Endothelial cell (in vitro differentiated cells): ENCODE measurements at places on chromosomes 3 and 15.
A peak's percentile ranks its signal among the peaks of the same experiment; 100 is the strongest.

DNA sequence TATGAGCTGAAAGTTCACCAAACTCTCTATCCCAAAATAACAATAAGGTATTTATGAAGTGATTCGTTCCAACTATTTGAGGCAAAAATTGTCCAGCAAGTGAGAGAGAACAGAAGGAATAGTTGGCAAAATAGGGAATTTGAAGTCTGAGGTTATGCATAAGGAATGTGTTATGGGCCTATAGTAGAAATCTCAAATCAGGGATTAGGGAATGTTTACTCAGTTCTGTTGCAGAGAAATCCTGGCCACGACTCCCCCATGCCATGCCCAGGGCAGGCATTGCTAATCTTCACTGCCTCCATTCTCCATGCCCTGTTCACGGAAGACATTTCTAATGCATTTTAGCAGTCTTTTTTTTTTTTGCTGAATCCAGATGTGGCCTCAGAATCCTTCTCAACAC lies 58.6 kb downstream of the FLNB start:
- DNase-seq: no peak

DNA sequence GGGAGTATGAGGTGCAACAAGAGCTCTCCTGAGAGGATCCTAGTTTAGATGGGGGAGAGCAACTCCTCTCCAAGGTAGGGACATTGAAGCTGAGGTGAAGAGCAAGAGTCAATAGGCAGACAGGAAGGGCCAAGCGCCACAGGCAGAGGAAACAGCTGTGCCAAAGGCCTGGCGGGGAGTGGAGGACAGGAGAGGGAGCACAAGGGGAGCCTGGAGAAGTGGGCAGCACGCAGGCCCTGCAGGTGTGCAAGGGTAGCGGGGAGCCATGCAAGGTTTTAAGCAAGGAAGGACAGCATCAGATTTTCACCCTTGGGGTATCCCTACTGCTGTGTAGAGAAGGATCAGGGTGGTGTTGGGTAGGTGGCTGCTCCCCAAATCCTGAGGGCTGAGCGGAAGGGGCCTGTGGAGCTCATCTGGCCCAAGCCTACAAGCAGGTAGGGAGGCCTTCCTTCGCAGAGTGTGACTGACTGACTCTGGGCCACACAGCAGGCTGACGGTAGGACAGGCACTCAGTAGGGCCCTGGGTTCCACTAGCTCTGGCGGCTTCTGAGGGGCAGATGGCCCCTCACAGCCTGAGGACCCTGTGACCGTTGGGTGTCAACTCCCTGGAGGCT lies 13.3 kb downstream of the CHST13 start:
- DNase-seq: no peak

GRCh38 chr15:98570119-98570518 lies 78.2 kb upstream of the IGF1R start:
- no peak for DNase-seq

DNA sequence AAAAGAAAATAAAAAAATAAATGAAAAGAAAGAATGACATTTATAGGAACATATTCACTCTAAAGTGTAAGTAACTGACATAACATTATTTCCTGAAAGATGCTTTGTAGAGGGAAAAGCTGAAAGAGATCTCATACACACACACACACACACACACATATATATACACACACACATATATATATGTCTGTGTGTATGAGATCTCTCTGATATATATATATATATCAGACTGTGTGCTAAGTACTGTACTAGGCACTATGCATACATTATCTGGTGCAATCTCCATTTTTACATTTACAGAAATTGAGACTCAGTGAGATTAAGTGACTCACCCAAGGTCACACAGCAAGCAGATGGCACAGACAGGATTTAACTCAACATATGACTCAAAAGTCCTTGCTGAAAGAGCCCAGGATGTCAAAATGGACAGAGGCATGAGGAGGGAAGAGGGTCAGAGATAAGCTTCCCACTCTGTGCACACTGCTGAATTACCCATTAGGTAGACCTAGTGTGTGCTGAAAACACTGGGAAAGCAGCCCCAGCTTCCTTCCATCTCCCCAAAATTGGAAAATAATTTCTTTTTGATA lies 15.0 kb downstream of the BHLHE40 start:
- DNase-seq: no peak

GRCh38 chr3:53231532-53232511 lies 24.0 kb downstream of the TKT start:
- no peak for DNase-seq

DNA sequence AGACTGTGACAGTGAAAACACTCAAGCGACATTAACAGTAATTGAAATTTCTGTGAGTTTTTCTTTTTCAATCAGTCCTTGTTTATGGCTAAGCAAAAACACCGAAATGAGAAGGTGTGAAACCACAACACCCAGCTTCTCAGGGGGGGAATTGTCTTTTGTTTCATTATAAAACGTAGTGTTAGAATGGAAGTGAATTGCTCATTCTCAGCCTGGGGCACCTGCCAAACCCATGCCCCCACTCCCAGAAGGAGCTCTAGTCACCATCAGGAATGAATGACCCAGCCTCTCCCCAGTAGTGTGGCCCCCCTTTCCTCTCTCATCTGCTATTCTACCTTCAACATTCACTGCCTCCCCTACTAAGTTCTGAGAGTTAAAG lies 185.8 kb upstream of the CFAP20DC start:
- DNase-seq: no peak

GRCh38 chr3:9211155-9211950 lies 38.1 kb downstream of the SRGAP3 start:
- no peak for DNase-seq

DNA sequence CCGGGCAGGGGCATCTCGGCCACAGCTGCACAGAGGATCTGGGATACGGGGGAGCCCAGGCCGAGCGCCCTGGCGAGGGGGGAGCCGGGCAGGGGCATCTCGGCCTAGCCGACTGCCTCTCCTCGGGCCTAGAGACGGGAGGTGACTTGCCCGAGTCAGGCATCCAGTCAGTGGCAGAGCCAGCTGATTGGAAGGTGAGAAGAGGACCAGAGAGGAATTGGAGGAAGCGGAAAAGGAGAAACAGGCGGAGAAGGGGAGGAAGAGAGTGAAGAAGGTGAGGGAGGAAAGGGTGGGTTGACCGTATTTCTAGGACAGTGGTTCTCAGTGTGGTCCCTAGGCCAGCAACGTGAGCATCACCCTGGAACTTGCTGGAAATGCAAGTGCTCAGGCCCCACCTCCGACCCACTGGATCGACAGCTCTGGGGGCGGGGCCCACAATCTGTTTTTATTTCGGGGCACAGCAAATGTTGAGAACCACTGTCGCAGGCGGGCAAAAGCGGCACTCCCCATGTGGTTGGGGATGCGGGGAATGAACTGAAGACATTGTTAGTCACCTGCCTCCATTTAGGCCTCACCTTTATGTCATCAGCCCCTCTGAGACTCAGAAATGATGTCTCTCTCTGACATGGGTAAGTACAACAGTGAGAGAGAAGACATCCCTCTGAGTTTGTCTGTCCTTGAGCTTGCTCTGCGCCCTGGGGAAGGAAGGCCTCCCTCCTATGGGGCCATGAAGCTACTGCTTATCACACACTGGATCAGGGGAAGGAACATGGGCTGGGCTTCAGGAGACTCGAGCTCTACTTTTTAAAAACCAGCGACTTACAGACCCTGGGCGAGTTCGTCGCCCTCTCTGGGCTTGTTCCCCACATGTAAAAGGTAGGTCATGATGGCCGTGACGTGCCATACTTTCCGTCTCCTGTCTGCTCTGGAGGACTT lies 1.0 kb upstream of the MELTF start:
- DNase-seq: no peak

- DNase-seq: no peak
Measured at GRCh38 chr3:127717357-127718244, 44.8 kb downstream of the ABTB1 start.

- DNase-seq: peak; percentile 39
Measured at GRCh38 chr15:74889390-74889882, 406 bp upstream of the MPI start.

DNA sequence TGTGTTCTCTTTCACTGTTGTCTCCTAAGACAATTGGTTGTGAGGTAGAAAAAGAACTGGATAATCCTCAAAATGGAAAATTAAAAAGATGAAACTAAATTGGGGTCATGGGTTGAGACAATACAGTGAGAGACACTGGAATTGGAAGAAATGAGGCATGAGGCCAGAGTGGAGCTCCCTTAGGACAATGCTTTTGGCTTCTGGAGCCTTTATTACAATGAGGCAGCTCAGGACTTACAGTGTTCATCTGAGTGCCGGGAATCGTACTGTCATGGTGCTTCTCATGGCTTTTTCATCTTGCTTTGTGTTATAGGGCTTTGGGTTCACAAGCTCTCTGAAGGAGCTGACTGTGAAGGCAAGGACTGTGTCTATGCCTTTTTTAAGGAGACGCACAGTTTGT lies 293.5 kb downstream of the SOX2 start:
- no peak for DNase-seq

- DNase-seq: no peak
Measured at GRCh38 chr3:134477002-134477401, 8.8 kb downstream of the ANAPC13 start.

- DNase-seq: peak; percentile 16
Measured at GRCh38 chr3:174125267-174125824, 727.8 kb downstream of the NLGN1 start.

- DNase-seq: no peak
Measured at GRCh38 chr3:182713743-182714517, 79.4 kb upstream of the ATP11B start.

DNA sequence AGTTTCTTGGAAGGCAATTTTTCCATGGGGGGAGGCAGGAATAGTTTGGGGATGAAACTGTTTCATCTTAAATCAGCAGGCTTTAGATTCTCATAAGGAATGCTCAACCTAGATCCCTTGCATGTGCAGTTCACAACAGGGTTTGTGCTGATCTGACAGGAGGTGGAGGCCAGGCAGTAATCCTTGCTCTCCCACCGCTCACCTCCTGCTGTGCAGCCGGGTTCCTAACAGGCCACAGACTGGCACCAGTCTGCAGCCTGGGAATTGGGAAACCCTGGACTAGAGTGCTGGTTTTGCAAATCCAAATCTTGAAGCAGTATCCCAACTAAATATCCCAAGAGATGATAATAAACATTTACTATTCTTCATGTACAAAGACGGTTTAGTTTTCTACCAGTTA lies 256.3 kb upstream of the TMCO5A start:
- no peak for DNase-seq

DNA sequence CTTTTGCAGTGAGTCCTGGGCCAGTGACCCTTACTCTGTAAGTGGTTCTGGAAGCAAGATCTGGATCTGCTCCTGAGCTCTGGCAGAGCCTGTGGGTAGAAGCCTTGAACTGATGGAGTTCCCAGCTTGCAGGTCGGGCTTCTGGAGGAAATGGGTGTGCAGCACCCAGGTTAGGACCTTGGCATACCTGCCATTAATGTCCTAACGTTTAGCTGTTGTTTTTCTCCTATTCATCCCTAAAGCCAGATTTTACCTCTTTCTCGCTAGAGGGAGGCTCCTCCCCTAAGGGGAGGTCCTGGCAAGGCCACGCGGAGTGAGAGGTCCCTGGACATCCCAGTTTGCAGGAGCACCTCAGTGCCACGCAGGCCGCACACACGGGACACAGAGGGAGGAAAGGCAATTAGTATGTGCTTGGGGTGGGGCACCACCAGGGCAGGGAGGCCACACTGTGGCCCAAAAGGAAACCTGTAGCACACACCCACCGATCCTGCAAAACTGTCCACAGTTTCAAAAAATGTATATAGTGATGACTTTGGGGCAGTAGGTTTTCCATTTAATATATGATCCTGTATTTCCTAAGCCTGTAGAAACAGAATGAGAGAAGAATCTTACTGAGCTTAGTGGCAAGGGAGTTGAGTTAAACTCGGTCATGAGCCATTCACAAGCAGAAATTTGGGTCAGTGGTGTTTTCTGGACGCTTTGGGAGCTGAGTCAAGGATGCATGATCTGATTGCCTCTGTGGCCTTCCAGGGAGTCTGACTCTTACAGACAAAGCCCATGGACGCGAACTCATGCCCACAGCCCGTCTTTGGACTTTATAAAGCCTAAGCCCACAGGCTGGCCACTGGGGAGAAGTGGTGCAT lies 148.7 kb downstream of the LRRK1 start:
- DNase-seq: no peak

DNA sequence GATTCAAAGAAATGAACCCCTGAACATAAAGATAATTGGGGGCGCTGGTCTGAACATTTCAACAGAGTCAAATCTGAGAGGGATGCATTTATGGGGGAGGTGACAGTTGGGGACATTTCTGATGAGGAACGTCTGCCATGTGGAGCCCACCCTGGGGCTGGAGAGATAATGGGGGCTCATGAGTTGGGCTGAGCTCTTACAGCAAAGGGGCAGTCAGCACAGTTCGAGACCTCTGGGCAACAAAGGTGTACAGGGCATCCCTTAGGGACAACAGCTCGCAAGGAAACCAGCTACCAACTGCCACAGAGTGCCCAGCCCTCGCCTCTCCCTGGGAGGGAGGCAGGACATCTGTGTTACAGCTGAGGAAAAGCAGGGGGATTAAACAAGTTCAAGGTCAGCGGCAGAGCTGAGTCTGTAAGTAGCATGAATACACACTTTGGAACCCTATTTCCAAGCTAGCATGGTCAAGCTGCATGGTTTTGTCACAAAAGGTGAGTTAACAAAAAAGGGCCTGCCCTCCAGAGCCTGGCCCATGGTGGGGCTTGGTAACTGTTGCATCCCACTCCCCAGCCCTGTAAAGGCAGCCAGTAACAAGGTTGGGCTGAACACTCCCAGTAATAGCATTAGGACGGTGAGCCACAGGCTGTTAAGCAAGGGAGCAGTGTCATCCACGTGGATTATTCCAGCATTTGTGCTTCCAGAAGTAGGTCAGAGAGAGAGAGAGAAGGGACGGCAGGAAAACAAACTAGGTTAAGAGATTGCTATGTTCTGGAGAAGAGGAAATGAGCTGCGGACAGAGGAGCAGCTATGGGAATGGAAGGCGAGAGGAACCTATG lies 4.3 kb downstream of the GNB5 start:
- no peak for DNase-seq

DNA sequence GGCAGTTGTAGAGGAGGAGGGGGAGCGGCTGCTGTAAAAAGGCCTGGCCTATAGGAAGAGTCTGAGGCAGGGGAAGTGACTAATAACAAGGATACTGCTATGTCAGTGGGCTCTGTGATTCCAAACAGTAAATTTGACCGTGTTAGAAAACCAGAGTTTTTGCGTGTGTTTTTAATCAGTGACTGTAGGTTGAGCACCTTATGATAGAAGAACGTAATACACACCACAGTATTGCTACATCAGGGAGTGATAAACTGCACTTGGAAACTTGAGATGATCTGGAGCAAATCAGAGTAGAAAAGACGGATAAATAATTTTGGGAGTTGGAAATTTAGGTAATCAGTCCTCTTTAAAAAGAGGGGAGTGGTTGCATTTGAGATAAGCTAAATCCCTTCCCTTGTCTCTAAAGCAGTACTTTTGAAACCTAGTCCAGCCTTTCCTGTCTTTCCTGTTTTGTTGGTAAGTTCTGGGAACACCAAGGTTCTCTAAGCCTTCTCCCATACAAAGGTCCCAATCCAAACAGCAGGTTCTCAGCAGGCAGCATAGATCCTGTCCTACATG lies 130.5 kb upstream of the NR2E3 start:
- no peak for DNase-seq

DNA sequence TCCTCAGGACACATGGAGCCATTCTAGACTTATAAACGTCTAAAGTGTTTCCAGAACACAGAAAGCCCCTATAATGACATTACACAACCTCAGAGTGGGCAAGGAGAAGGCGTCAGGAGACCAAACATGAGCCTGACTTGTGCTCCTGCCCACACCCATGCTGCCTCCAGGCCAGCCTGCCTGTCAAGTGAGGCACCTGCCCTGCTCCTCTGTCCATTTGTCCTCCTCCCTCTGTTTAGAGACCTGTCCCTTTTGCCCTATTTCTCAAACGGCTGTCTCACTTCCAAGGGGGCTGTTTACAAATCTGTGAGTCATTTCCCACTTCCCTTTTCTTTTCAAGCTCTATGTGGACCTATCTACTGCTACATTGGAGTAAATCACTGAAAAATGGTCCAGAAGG lies 21.0 kb downstream of the ZDHHC3 start:
- DNase-seq: no peak
